ENCODE measurements at places on chromosomes 6 and 20.

- DNase-seq = no peak
Observed at GRCh38 chr6:30820193-30820592, 64.1 kb upstream of the DDR1 start.

- DNase-seq = no peak
Observed at GRCh38 chr6:38169221-38169976, 349.9 kb downstream of the ZFAND3 start.

DNA sequence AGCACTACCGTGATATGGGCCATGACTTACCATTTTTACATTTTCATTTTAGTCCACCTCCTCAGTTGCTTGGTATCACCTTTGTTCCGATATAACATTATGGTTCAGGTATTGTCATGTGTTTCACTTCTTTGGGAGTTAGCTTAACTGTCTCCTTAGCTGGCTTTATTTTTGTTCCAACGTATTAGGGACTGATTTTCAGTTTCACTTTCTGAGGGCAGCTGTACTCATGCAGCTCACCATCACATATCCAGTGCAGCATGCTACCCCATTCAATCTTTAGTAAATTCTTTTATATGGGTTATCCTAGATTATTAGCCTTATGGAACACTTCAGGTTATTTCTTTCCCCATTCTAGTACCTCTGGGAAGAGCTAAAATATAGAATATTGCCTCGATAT, 362.2 kb upstream of the IRAK1BP1 start:
- DNase-seq = no peak

DNA sequence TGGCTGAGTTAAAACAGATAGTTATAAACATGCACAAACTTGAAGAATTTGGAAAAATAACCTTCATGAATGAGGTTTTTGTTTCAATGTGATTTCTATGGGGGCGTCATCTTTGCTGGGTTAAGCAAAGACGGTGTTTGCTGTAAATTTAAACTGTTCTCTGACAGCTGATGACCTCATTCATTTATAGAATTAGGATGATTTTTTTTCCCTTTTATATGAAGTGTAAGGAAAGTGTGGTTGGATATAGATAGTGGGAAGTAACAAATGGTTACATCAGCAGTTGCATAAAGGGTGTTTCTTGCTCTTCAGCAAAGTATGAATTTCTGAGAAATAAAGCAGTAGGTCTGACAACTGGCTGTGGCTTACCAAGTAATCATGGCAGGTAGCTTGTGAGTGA, 137.2 kb upstream of the CENPW start:
- no peak for DNase-seq

DNA sequence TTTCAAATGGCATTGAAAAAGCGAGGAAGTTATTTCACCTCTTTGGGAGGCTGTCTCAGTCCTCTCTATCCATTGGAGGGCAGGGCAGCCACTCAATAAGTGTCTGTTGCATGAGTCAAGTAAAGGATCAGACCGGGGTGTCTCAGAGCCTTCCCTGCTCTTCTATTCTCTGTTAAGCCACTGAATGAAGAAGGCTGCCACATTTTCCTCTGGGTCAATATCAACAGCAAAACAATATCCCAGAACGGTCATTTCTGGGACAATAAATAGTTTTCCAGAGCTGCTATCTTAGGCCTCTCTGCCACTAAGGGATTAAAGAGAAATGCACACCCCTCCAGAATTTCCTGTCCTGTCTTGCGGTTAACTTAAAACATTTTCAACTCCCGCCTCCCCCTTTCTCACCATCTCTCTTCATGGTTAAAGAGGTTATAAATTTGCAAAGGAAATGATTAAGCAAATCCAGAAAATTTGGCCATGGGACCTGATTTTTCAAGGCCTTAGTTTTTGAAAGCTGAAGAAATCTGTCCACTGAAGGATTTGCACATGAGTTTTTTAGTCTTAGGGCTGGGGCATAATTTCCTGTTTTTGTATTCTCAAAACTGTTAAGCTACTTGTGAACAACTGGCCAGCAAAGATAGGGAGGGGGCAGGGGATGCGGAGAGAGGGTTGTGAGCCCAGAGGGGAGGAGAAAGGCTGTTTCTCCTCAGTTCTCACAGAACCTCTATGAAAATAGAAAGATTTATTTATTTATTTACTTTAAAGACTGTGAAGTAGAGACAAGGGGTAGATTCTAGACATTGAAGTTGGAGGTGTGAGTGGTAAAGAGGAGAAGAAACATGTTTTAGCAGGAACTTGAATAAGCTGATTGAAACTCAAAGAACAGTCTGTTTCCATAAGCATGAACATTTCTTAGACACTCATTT, 135.7 kb downstream of the BCAS1 start:
- DNase-seq = peak; percentile 31

- DNase-seq = no peak
Observed at GRCh38 chr6:12163744-12164507, 126.2 kb upstream of the EDN1 start.

DNA sequence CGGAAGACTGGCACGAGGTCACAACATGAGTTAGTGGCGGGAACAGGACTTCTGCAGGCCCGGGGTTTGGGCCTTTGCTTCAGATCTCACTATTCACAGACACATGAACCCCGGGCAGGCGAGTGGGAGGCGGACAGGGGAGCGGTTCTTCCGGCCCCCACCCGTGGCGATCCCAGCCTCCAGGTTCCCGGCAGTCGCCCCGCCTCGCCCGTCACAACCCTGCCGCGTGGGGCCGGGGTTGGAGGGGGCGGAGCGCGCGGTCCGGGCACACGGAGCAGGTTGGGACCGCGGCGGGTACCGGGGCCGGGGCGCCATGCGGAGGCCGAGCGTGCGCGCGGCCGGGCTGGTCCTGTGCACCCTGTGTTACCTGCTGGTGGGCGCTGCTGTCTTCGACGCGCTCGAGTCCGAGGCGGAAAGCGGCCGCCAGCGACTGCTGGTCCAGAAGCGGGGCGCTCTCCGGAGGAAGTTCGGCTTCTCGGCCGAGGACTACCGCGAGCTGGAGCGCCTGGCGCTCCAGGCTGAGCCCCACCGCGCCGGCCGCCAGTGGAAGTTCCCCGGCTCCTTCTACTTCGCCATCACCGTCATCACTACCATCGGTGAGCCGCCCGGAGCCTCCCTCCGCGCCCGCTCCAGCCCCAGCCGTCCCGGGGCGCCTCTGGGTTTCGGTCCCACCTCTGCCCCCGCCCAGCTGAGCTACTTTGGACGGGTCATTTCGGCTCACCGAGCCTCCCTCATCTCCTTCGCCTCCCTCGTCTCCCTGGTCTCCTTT, at the start of gene KCNK15:
Gene KCNK15, plus strand, starts transcription at position 268 of the 769 bp plus-strand sequence. Its CDS starts 46 bp downstream, at position 314.
- peak; percentile 3 for DNase-seq

- peak; percentile 78 for DNase-seq
Observed at GRCh38 chr6:53335224-53335994, 13.3 kb downstream of the ELOVL5 start.

- no peak for DNase-seq
Observed at GRCh38 chr6:135106611-135107010, 52.0 kb upstream of the HBS1L start.

- no peak for DNase-seq
Observed at GRCh38 chr6:37340639-37340943, 13.2 kb upstream of the RNF8 start.

DNA sequence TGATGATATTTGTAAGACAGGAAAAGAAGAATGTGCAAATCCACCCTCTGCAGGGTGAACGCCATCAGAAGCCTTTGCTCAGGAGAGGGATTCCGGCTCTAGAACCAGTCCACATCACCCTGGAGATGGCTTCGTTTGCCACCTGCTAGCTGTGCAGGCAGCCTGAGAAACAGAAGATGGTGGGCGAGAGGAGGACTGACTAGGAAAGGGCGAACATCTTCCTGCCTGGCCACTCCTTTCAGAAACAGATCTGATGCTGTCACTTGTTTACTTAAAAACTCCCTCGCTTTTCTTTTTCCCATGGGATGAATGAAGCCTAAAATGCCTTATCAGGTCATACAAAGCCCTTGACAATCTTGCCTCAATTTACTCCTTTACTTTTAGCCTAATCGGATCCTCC, 1.2 kb downstream of the PTPRA start:
- DNase-seq = no peak

- DNase-seq = no peak
Observed at GRCh38 chr6:127494240-127494767, 24.8 kb downstream of the MTCL3 start.

GRCh38 chr6:4348462-4349112, 213.2 kb upstream of the ECI2 start:
- DNase-seq = no peak

DNA sequence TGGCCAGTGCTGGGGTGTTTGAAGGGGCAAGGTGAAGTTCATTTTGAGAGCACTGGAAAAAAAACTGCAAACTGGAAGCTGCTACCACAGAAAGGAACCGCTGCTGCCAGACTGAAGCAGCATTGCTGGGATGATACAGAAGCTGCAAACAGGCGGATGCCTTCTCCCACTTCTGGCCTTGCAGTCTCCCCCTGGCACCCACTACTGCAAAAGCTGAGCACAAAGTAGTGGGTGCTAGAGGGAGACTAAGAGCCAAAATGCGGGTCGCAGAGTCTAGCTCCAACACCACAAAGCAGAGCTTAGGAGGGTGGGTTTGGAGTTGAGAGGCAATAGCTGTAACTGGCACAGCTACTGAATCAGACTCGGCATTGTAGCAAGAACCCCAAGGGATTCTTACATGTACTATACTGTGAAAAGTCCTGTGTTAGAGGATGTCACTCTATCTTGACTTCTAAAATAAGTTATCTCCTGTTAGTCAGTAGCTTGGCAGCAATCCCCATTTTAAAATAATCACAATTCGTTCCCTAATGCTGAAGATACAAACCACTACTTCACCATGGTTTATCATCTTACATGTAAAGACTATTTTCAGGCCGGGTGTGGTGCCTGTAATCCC, 44.0 kb upstream of the COL21A1 start:
- DNase-seq = no peak

- no peak for DNase-seq
Observed at GRCh38 chr6:135256866-135257265, 75.8 kb downstream of the MYB start.

DNA sequence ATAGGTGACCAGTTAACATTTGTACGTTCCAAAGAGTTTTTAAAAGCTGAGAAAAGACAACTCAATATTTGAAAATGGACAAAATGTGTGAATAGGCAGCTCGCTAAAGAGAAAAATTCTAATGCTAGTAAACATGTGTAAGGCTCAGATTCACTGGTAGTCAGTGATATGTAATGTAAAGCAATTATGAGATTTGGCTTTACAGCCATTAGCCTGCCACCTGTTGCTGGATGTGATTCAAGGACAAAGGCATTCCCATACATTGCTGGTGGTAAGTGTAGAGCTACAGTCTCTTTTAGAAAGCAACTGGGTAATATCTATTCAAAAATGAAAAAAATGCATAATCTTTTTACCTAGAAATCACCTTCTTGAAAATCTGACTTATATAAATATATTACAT, 114.3 kb downstream of the COL19A1 start:
- no peak for DNase-seq

DNA sequence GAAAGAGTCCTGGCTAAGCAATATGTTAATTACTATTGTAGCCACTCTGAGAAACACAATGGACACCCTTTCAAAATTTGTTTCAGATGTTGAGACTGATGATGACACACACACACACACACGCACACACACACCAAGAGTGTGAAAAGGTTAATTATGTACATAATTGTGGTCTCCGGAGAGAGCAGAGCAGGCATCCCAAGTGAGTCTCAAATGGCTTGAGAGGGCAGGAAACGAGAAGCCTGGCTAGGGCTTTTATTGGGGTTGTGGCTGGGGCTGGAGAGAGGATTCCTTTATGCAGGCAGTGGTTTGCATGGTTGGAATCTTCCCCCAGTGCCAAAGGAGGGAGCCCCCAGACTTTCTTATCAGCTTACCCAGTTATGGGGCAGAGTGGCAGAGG, 38.2 kb upstream of the NKX2-4 start:
- DNase-seq = no peak

DNA sequence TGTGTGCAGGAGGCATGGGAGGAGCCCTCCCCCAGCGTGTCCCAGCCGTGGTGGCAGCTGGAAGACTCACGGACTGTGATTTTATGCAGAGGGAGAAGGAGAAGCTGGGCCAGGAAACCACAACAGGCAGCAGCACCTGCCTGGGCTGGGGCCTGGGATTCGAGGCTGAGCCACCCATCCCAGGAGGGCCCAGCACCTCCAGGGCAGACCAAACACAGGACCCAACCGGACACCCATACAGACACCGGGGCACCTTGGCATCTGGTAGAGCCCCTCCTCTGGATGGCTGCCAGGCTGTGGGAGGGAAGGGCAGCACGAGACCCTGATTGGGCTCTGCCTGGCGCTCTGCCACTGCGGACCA, 41.7 kb upstream of the CHRNA4 start:
- no peak for DNase-seq

GRCh38 chr6:139736325-139736906, 362.0 kb upstream of the CITED2 start:
- DNase-seq = no peak
